ENCODE measurements at places on chromosomes 12 and 14.

DNA sequence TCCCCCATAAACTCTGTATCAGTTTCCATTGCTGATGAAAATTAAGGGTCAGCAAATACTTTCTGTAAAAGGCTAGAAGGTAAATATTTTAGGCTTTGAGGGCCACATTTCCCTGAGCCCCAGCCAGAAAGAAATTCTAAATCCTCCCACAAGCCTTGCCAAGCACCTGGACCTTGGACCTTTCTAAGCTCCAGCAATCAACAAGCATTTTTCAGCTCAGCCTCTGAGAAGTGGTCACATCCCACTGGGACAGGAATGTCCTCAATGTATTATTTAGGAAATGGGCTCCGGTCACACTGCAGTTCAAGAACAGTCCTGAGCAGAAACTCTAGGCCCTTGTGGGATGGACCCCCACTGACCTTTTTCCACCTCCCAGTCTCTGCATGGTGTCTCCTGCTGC lies 55.9 kb downstream of the WSCD2 start:
- no peaks in the 10 kb centered on the region for H3K4me1 ChIP-seq
- no peak overlapping the region for H3K27ac ChIP-seq
- H3K27me3 ChIP-seq: no peaks in the 10 kb centered on the region

DNA sequence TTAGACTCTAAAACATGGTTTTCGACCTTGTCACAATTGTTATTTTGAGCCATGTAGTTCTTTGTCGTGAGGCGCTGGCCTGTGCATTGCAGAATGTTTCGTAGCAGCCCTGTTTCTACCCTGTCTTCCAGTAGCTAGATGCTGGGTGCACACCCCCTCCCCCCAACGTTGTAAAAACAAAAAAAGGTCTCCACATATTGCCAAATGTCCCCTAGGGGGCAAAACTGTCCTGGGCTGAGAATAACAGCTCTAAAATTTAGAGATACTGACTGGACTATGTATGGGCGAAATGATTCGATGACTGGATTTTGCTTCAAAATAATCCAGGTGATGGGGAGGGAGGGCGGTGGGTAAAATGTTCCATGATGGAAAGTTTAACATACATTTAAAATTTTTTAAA lies 126.1 kb upstream of the FUT8 start:
- H3K4me1 ChIP-seq: peaks cover 11% of the 10 kb centered on the region
- H3K27ac ChIP-seq: no peak overlapping the region
- H3K4me3 ChIP-seq: no peak overlapping the region
- H3K36me3 ChIP-seq: no peaks in the 10 kb centered on the region

DNA sequence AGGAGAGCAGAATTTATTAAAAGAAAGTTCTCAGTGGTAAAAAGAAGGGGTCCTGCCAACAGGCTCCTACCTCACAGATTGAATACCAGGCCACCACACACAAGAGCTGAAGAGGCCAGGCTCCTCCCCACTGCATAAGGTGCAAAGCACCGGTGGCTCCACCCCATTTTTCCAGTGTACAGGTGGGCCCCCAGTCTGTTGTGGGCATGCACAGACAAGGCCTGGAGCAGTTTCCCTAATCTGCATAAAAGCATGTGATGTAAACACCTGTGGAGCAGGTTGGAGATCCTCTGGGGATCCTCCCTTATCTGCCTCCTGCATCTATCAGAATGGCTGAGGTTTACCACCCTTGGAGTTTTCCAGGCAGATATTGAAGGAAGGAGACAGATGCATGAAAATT lies 45.7 kb upstream of the PDZRN4 start:
- no peaks in the 10 kb centered on the region for H3K36me3 ChIP-seq
- no peak overlapping the region for H3K27ac ChIP-seq
- no peak overlapping the region for H3K4me3 ChIP-seq
- no peaks in the 10 kb centered on the region for H3K27me3 ChIP-seq
- no peak for DNase-seq

DNA sequence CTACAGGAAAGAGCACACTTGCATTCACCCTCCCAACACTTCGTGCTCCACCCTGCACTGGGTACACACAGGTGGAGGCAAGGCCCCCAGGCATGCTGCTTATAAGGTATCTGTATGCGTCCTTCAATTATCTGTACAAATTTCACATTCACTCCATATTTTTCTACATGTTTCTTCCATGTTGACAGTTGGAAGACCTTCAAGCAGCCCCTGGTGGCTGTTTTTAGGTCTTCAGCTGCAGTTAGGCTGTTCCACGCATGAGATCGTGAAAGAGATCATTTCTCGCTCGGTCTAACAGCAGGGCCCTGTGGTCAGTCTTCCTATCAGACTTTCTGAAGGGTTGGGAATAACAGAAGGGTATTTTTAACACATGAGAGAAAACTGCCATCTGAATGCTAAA lies 47.1 kb downstream of the PLXNC1 start:
- no peak for DNase-seq
- no peaks in the 10 kb centered on the region for H3K27me3 ChIP-seq
- no peak overlapping the region for H3K27ac ChIP-seq
- H3K4me3 ChIP-seq: no peak overlapping the region

GRCh38 chr12:53105712-53106439 lies 2.6 kb downstream of the SOAT2 start:
- H3K36me3 ChIP-seq: peaks cover 4% of the 10 kb centered on the region
- no peak overlapping the region for H3K27ac ChIP-seq

DNA sequence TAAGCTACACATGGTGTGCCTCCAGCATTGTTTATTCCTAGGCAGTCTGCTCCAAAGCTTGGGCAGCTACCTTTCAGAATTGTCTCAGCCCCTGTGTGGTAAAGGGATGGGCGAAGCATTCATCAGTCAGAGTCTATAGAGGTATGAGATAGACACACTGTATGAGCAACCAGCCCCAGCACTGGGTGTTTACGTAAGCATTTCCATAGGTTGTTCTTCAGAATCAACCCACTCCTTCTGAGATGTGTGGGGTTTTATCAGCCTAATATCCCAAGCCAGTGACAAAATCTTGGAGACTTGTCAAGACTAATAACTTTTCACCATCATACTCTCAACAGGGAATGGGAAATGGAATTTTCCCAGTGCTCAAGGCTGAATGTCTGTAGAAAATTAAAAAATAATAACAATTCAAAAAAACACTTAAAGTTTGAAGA lies 98.2 kb downstream of the BTG1 start:
- H3K4me3 ChIP-seq: no peak overlapping the region
- H3K27ac ChIP-seq: no peak overlapping the region
- H3K36me3 ChIP-seq: no peaks in the 10 kb centered on the region
- DNase-seq: no peak
- H3K4me1 ChIP-seq: no peaks in the 10 kb centered on the region
- H3K27me3 ChIP-seq: no peaks in the 10 kb centered on the region

DNA sequence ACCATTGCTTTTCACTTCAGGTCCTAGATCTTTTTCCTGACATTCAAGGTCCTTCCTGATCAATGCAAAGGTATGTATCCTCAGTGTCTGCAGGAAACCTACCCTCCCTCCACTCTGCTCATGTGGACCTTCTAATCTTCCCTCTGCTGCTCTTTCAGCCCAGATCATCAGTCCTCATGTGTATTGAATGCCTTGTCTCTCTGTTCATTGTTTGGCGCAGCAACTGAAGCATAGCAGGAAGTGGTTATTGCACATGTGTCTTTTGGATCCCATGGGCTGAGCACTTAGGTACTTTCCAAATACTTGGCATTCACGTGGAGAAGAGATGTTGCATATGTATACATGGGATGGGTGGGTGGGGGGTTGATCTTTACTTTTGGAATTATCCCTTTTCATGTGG lies 4.3 kb upstream of the NIN start:
- H3K4me3 ChIP-seq: no peak overlapping the region
- peaks cover 7% of the 10 kb centered on the region for H3K4me1 ChIP-seq
- no peaks in the 10 kb centered on the region for H3K36me3 ChIP-seq
- H3K27ac ChIP-seq: no peak overlapping the region
- no peaks in the 10 kb centered on the region for H3K27me3 ChIP-seq
- no peak for DNase-seq

- no peak overlapping the region for H3K4me3 ChIP-seq
- H3K27me3 ChIP-seq: peaks cover 2% of the 10 kb centered on the region
- H3K4me1 ChIP-seq: no peaks in the 10 kb centered on the region
- no peak overlapping the region for H3K27ac ChIP-seq
- no peak for DNase-seq
- no peaks in the 10 kb centered on the region for H3K36me3 ChIP-seq
Observed at GRCh38 chr12:25058658-25059058, 109.8 kb upstream of the BCAT1 start.

GRCh38 chr12:3468329-3468728 lies 22.7 kb upstream of the PRMT8 start:
- no peak overlapping the region for H3K27ac ChIP-seq
- H3K27me3 ChIP-seq: no peaks in the 10 kb centered on the region
- H3K4me3 ChIP-seq: no peak overlapping the region
- no peak for DNase-seq

DNA sequence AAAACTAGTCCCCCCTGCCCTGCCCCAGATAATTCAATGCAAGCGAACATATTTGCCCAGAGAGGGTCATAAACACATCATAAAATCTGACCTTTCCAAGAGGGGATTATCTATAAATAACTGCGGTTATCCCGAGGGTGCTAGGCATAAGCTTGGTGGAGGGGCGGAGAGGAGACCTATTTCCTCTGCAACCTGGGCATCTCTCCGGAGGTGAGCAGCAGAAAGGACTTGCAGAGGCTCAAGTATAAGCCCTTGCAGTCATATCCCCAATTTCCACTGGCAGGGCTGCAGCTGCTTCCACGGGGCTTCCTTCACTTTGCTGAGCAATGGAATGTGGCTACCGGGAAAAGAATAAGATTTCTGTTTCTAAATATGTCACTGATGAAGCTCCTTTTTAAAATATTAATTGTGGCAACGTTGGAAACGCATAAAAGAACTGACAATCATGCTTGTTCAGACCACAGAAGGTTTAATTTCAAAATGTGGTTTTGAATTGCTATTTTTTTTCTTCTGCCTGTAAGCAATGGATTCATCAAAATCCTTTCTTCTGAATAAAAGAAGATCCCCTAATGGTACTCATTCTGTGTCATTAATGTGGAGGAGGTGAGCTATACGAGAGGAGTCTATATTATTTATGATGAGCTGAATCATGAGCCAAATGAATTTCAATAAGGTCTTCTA lies 268.9 kb upstream of the ATP2B1 start:
- H3K27me3 ChIP-seq: no peaks in the 10 kb centered on the region
- no peak overlapping the region for H3K4me3 ChIP-seq
- no peak overlapping the region for H3K27ac ChIP-seq
- no peaks in the 10 kb centered on the region for H3K36me3 ChIP-seq
- peaks cover 2% of the 10 kb centered on the region for H3K4me1 ChIP-seq
- no peak for DNase-seq

DNA sequence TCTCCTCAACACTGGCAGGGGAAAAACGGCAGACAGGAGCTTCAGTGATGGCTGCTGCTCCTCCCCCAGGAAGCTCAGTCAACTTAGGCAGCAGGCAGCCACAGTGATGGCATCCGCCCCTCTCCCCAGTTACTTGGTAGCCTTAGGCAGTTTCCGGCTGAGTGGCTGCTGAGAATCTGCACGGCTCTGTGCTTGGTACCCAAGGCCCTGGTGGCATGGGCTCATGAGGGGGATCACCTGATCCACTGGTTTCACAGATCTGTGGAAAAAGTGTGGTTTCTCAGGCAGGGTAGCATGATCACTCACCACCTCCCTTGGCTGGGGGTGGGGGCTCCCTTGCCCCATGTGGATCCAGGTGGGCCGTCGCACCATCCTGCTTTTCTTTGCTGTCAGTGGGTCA lies 244.6 kb upstream of the MDGA2 start:
- DNase-seq: no peak
- H3K36me3 ChIP-seq: no peaks in the 10 kb centered on the region
- H3K27ac ChIP-seq: no peak overlapping the region
- no peaks in the 10 kb centered on the region for H3K4me1 ChIP-seq

GRCh38 chr12:32885831-32886230 lies 10.7 kb downstream of the PKP2 start:
- no peak overlapping the region for H3K4me3 ChIP-seq
- no peak overlapping the region for H3K27ac ChIP-seq
- no peaks in the 10 kb centered on the region for H3K36me3 ChIP-seq
- DNase-seq: no peak
- no peaks in the 10 kb centered on the region for H3K27me3 ChIP-seq

GRCh38 chr12:6745741-6746525 lies 7.0 kb downstream of the MLF2 start:
- H3K36me3 ChIP-seq: peaks cover 28% of the 10 kb centered on the region
- no peak for DNase-seq
- H3K4me1 ChIP-seq: no peaks in the 10 kb centered on the region
- H3K27ac ChIP-seq: no peak overlapping the region
- H3K27me3 ChIP-seq: no peaks in the 10 kb centered on the region

GRCh38 chr12:108751821-108752220 lies 20.5 kb upstream of the CORO1C start:
- no peaks in the 10 kb centered on the region for H3K27me3 ChIP-seq
- no peaks in the 10 kb centered on the region for H3K36me3 ChIP-seq
- H3K4me3 ChIP-seq: no peak overlapping the region
- DNase-seq: no peak

GRCh38 chr14:20606190-20606901 lies 15.2 kb upstream of the RNASE12 start:
- no peak overlapping the region for H3K27ac ChIP-seq
- H3K27me3 ChIP-seq: no peaks in the 10 kb centered on the region
- H3K4me1 ChIP-seq: no peaks in the 10 kb centered on the region
- H3K36me3 ChIP-seq: no peaks in the 10 kb centered on the region
- H3K4me3 ChIP-seq: no peak overlapping the region

GRCh38 chr14:65517635-65518542 lies 105.4 kb downstream of the FUT8 start:
- no peak overlapping the region for H3K4me3 ChIP-seq
- no peaks in the 10 kb centered on the region for H3K27me3 ChIP-seq
- no peak for DNase-seq
- no peaks in the 10 kb centered on the region for H3K4me1 ChIP-seq
- no peak overlapping the region for H3K27ac ChIP-seq

DNA sequence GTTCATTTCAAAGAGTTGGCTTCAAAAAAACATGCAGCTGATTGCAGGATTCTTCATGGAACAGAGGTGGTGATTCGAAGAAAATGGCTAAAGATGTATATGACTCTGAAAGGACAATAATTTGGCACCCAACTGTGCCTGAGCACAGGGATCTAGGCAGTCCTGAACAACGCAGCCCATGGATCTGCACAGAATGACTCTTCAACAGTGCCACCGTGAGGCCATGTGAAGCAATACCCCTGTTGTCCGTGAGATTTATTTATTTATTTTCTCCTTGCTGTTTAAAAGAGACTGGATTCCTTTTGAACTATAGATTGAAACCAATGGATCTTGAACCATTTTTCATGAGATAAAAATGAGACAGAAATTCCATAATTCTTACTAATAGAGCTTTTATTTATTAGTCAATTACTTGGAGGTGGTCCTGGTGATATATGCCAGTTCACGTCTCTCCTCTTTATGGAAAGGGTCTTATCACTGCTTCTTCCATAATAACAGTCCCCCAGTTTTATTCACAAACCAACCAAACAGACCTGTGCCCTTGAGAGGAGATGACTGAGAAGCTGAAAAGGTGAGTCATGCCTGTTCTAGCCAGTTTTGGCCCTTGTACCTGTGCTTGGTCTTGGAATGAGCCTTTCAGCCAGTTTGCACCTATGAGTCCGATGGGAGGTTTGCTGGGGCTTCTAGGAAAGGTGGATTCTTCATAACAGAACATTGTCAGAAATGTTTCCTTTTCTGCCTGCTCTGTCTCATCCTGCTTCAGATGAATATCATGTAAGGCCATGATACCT lies 1598.3 kb downstream of the AACS start:
- no peak overlapping the region for H3K27ac ChIP-seq
- no peak for DNase-seq
- no peaks in the 10 kb centered on the region for H3K27me3 ChIP-seq
- H3K36me3 ChIP-seq: no peaks in the 10 kb centered on the region
- H3K4me3 ChIP-seq: no peak overlapping the region
